ENCODE measurements at places on chromosomes 3 and 15.

GRCh38 chr3:73707772-73708171 is 83.0 kb upstream of the PDZRN3 start:
- no peak for DNase-seq

DNA sequence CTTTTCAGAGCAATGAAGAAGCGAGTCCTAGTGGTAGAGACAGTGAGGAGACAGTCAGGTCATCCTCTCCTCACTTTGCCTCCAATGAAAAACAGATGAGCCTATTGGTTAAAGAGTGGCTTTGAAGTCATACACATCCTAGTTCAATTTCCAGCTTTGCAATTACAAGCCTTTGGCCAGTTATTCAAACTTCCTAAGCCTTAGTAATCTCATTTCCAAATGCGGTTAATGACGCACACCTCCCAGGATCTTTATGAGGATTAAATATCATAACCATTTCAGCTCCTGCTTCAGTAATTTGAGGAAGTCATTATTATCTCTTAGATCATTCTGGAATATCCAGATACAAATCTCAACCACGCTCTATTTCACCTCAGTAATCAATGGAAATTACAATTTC is 10.0 kb upstream of the ST6GAL1 start:
- DNase-seq, result no peak

DNA sequence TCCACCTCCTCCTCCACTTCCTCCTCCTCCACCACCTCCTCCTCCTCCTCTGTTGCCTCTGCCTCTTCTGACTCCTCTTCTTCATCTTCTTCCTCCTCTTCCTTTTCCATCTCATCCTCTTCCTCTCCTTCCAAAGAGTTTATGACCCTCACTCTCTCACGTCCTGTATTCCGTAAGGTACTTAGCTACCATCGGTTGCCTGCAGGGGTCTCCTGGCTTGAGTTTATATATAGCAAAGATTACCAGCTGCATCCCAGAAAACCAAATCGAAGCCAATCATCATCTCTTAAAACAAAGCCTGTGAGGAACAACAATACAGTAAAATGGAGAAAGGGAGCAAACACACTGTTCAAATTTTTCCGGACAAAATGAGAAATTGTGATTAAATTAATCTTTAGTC is 317.4 kb downstream of the C3orf38 start:
- DNase-seq, result no peak

DNA sequence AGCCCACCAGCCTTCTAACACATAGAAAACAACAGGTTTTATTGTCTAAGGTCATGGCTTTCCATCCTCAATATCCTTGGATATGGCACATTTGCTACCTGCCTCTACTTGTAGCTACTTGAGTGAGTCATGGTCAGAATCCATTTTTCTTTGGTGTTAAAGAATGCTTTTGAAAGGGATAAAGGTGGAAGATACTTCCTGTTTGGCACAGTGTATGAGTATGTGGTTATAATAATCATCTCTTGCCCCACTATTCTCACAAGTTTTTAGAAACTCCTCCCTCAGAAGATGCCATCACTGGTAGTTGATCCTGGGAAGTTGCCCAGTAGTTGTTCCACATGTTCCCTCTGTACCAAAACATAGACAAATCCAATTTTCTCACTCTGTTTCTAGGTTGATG is 508.6 kb upstream of the IL12A start:
- DNase-seq, result no peak

DNA sequence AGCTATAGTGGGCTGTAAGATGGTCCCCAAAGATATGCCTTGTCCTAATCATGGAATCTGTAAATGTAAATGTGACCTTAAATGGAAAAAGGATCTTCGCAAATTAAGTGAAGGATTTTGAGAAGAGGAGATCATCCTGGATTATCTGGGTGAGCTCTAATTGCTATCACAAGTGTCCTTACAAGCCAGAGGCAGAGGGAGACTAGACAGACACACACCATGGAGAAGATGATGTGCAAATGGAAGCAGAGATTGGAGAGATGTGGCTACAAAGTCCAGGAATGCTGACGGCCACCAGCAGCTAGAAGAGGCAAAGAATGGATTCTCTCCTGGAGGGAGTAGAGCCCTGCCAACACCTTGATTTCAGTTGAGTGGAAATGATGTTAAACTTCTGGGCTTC is 102.3 kb upstream of the PROK2 start:
- DNase-seq, result no peak

DNA sequence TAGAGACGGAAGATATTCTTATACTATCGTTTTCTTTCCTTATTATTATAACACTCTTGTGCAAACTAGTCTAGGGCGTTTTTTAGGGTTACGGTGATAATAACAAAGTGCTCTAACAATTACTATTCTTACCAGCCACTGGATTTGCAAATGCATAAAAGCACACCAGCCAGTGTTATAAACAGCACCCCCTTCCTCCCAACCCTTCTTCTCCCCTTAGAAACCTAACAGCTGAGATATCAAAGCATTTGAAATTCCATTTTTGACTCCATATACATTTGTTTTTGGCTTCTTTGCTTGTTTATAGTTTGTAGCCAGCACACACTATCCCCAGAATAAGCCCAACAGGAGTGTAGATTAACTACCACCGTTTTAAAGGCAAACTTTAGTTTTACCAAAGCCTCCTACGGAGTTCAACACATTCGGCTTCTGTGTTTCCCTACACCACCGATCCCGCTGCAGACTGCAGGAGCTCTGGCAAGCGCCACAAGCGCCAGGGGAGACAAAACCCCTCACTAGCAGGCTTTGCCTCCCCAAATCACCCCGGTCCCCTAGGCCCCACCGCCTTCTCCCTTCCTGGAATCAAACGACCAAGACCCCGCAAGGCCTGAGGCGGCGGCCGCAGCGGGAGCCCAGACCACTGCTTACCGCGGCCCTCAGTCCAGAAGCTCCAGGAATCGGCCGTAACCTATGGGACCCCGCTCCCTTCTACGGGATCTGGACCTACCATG is 461 bp downstream of the COPB2 start:
- DNase-seq, result no peak
